IMR-90 (cell line): ENCODE measurements at places on chromosomes 3 and 15.

- DNase-seq: no peak
These were observed 10.2 kb downstream of the PPARG start for GRCh38 chr3:12299026-12299425.

DNA sequence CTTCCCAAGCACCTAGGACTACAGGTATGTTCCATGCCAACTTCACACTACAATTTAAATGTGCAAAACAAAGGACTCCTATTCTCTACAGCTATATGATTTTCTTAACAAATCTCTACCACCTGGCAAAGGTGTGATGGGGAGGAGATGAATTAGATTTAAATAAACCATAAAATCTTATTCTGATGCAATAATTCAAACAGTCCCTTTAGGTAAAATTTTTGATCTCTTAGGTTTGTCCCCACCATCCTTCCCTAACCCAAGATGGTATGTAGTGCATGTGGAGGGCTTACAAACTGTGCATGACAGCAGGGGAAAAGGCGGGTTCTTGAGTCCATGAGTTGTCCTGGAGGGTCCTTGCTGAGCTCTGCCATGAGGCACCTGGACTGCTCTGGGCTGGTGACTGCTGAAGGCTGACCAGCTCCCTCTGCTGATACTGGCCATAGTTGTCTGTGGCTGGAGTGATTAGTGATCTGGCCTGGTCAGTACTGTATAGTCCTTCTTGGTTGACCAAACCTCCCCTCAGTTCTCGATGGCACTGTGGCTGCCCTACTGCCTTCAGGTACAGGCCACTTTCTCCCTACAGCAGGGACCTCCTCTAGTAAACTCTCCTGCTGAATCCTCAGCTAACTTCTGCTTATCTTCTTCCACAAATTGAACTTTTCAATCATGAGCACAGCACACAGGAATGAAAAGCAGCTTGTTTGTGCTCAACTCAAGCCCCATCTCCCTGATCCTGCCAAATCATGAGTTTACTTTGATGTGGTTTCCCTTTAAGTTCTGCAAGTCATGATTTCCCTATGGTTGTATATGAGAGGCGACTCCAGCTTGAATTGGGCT, 30.1 kb downstream of the CFAP161 start:
- peak; percentile 95 for DNase-seq

- DNase-seq: no peak
These were observed 9.1 kb upstream of the FETUB start for GRCh38 chr3:186630950-186631641.

GRCh38 chr15:55327387-55327786, 8.4 kb downstream of the PIGB start:
- no peak for DNase-seq

GRCh38 chr15:58433597-58434333, 2.0 kb downstream of the LIPC start:
- DNase-seq: no peak

- no peak for DNase-seq
These were observed 2.5 kb downstream of the KLF13 start for GRCh38 chr15:31328969-31329639.

DNA sequence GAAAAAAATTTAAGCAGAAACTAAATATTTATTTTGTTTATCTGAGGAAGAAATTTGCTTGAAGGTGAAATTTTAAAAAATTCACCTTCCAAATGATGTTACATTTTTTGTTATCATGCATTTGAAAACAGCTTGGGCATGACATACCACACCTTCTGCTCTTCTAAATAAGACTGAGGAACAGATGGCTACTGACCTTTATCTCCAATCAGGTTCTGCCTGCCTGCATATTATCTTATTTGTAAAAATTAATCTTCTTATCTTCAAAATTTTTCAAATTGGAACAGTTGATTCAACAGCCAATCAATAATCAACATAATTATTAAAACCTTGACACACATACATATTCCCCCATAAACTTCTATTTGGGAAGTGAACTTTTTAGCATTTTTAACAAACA, 641.8 kb upstream of the ZNF385D start:
- DNase-seq: no peak

DNA sequence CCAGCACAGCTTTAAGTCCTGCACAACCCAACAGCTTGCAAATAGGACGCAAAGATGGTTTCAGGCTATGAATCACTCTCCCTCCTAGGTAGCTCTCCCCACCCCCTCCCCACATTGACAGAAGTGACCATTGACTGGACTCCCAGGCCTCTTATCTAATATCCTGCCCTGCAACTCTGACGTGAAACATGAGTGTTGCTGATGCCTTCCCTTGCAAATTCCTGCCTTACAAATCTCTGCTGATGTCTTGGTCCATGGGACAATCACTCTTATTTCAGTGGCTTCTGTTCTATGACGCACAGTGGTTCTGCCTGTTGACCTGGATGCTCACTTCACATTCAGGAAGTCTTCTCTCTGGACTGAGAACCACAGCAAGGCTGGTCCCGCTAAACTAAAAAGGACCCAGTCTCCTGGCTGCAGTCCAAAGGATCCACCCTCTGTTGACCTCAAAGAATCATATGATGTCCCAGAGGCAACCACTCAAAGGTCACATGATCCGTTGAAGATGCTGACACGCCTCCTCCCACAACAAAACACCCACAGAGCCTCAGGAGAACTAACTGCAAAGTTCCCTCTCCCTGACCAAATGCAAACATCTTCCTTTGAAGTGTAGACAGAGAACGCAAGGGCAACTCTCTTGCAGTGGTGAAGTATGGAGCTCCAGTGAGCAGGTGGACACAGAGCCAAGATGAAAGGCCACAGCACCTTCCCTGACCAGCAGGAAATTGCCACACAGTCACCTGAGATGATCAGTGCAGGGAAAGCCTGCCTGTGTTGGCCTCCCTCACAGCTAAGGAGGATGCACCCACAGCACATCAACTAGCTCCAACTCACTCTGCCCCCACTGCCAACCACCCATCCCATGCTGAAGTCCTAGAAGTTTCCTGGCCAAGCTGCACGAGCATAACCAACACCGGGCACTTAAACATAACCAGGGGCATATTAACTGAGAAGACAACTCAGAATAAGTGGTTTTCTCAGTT, 112.3 kb downstream of the ADAMTS17 start:
- no peak for DNase-seq

DNA sequence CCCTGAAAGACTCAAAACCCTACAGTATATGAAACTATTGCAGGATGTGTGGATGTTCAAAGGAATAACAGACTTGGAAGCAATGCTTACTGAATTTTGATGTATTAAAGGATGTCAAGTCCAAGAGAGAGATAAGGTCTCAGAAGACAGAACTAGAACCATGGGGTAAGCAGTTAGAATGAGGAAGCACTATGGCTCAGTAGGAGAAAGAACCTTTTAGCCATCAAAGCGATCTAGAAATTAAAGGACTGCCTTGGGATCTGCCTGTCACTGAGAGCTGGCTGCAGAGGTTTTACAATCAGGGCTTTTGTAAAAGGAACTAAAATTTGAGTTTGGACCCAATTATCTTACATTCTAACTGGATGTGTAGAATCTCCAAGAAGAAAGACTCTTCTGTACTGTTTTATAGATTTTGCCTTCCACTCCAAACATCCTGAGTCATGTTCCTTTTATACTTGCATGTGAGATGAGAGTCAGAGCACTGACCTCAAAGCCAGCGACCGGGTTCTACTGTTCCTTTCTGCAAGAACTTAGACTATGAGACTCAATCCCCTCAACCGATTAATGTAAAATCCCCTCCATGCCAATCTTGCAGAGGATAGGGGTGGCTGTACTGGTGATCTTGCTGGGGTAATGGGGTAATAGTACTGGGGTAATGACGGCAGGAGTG, 412.3 kb upstream of the TPRG1 start:
- no peak for DNase-seq

- no peak for DNase-seq
These were observed 13.4 kb upstream of the TBC1D5 start for GRCh38 chr3:17755836-17756235.

DNA sequence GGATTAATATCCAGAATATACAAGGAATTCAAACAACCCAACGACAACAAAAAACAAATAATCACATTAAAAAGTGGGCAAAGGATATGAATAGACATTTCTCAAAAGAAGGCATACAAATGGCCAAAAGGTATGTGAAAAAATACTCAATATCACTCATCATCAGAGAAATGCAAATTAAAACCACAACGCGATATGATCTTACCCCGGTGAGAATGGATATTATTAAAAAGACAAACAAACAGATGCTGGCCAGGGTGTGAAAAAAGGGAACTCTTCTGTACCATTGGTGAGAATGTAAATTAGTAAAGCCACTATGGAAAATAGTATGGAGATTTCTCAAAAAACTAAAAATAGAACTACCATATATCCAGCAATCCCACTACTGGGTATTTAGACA, 43.5 kb upstream of the MEF2A start:
- no peak for DNase-seq

GRCh38 chr3:184637705-184638104, 74.2 kb downstream of the MAGEF1 start:
- DNase-seq: no peak

DNA sequence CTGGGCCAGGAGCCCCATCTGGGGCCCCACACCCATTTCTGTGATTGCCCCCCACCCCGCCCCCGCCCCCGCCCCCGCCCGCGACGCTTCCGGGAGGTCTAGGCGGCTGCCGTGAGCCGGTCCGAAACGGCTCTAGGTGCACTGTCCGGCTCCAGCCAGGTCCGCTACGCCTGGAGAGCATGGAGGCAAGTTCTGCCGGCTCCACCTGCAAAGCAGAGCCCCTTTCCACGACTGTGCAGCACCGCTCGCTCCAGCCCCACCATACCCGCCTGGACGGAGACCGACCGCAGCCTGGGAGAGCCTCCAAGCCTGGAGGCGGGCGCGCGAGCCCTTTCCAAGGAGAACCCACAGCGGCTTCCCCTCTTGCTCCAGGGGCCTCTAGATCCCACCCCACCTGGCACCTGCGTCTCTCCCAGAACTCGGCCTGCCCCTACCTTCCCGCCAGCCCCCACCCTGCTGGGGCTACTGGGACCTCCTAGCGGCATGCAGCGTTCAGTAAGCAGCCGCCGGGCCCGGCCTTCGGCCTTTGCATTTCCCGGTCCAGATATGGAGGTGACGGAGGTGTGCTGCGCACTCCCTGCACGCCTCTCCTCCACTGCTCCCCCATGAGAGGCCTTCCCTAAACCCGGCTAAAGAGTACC, 66.2 kb downstream of the KLF13 start:
- no peak for DNase-seq

- peak; percentile 89 for DNase-seq
These were observed 103.1 kb downstream of the THSD4 start for GRCh38 chr15:71218272-71218805.

DNA sequence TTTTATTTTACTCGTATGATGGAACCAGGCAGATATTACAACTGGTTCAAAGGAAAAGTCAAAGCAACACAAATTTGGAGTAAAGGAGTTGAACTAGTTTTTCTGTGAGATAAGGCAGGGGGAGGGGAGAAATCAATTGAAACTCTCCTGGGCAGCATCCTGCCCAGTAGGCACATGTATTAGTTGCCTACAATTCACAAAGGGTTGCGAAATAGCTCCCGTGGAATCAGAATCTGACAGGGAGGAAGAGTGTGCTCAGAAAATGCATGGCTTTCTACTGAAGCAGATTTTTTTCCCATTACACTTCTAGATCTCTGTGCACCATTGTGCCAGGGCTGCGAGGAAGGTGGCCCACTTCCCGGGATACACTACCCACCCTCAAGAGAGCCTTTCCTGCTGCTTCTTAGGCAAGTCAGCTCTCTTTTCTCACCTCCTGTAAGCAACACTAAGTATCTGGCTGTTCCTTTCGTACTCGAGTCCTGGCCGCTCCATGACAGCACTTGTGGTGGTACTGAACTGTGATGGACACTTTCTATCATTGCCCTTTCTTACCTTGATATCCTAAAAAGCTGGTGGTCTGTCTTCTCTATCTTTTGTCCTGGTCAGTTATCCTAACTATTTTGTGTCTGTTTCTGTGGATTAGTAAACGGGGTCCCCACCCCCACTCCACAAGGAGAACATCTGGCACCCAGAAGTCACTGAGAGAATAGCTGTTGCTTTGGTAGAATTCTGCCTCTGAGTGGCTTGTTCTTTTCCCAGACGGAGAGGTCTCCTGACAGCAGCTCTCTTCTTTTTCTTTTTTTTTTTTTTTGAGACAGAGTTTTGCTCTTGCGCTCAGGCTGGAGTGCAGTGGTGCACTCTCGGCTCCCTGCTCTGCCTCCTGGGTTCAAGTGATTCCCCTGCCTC, 74.8 kb downstream of the RPL39L start:
- peak; percentile 17 for DNase-seq

GRCh38 chr3:104892044-104892443, 474.7 kb upstream of the ALCAM start:
- no peak for DNase-seq

- DNase-seq: no peak
These were observed 70.2 kb downstream of the NMD3 start for GRCh38 chr3:161291191-161291901.

GRCh38 chr3:64209866-64210621, 15.2 kb downstream of the PRICKLE2 start:
- DNase-seq: no peak

DNA sequence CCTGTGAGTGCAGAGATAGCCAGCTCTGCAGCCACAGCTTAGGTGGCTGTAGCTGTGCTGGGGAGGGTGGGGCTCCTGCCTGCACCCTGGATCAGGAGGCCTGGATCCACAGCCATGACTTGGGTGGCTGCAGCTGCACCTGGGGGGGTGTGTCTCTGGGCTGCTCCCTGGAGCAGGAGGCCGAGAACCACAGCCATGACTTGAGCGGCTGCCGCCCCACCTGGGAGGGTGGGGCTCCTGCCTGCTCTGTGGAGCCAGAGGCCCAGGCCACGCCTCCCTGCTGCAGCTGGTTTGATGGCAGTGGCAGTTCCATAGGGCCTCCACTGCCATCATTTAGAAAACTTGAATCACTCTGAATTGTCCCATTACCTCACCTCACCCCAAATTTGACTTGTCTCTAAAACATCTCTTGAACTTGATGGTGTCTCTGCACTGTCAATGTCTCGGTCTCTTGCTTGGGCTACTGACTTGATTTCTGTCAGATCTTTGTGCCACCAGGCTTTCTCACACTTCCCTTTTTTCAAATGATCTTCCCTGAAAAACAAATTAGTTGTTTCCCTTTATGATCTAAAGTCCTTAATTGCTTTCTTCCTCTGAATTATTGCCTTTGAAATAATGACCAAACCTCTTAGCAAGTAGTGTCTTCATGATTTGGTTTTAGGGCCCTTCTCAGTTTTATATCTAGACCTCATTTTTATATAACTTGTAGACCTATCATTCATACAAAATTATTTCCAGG, 313.2 kb upstream of the MME start:
- DNase-seq: no peak

GRCh38 chr3:28376424-28376823, 27.8 kb upstream of the AZI2 start:
- peak; percentile 72 for DNase-seq

DNA sequence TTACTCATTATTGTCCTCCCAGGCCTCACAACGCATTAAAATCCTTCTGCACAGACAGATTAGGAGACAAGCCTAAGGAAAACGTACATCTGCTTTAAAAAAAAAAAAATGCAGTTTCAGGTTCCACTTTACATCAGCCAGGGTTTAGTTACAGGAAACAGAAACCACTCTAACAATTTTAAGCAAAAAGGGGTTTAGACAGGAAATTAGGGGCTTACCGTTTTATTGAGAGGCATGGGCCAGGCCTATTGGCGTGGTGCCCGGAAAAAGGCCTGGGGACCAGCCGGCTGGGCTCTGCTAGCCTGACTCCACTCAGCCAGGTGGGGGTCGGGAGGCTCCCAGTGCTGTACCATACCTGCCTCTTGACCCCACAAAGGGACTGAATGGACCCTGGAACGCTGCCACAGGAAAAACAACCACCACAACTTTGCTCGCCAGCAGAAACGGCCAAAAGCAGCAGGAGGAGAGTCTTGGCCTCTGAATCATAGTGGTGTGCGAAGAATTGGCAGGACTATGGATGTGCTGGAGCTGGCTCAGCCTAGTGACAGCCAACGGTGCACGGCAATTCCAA, 124.3 kb downstream of the CHSY1 start:
- DNase-seq: peak; percentile 98
